Thoracic aorta endothelial cell (primary cell): ENCODE measurements at places on chromosomes 5 and 9. TPM values are rescaled to one million over a fixed set of nuclear protein-coding genes. Genes with fewer than 3 reads are reported as not detected.

The ABLIM3 gene
- 44.0 and 47.9 TPM in 2 replicates for total RNA-seq

The SHB gene
- 18.5 and 22.2 TPM in 2 replicates for total RNA-seq

The ADAMTS19 gene
- not detected in 2 replicates for total RNA-seq

The PRR16 gene
- total RNA-seq: 0.29 and 0.66 TPM in 2 replicates

The SEMA5A gene
- total RNA-seq: 0.07 and 0.27 TPM in 2 replicates
